ENCODE measurements at places on chromosomes 6 and 20.
A peak's percentile ranks its signal among the peaks of the same experiment; 100 is the strongest.

DNA sequence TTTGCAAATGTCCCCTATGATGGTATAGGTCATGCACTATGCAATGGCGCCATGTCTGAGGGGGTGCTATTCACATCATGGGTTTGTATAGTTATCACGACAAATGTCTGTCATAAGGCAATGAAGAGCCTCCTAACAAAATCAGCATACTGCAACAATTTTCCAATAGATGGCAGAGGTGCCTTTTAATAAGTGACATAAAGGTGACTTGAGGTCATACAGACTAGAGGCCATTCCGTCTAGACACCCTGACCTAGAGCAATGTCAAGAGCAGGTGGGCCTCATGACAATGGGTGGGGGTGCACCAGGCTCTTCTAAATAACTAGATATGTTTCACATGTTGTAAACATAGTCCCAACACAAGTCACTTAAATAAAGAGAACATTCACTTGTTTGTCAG is 107.7 kb downstream of the KIF6 start:
- H3K4me1 ChIP-seq: no peaks in the 10 kb centered on the region
- H3K27ac ChIP-seq: no peak overlapping the region
- no peak overlapping the region for H3K4me3 ChIP-seq
- H3K36me3 ChIP-seq: no peaks in the 10 kb centered on the region
- DNase-seq: no peak

DNA sequence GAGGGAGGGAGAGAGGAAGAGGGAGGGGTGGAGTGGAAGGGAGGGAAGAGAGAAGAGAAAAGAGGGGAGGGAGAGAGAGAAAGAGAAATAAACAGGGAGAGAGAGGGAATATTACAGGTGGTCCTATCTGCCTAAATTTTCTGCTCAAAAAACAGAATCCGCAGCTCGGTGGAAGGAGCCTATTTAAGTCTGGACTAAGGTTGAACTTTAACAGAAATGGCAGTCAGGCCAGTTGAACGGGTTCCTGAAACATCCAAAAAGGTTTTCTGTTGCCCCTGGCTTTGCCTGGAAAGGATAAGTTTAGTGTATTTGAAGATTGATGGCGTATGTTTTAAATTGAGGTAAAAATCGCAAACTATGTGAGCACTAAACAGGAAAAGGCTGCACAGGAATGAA is 2.2 kb downstream of the TFAP2B start:
- no peaks in the 10 kb centered on the region for H3K36me3 ChIP-seq
- H3K27ac ChIP-seq: no peak overlapping the region
- DNase-seq: no peak
- peaks cover 4% of the 10 kb centered on the region for H3K4me1 ChIP-seq
- H3K4me3 ChIP-seq: peak overlapping the region; percentile 42

DNA sequence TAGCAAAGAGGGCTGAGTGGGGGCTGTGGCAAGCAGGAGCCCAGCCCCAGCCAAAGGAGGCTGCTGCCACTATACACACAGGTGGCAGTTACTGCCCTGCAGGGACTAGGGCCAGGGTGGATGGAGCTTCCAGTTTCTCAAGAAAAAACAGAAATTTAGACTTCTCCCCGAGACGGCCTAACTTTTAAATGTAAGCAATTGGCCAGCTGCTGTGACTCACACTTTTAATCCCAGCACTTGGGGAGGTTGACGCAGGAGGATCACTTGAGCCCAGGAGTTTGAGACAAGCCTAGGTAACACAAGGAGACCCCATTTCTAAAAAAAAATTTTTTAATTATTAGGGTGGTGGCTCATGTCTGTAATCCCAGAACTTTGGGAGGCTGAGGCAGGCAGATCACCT is 98.2 kb upstream of the NFATC2 start:
- DNase-seq: no peak
- no peak overlapping the region for H3K27ac ChIP-seq
- no peaks in the 10 kb centered on the region for H3K4me1 ChIP-seq
- H3K36me3 ChIP-seq: no peaks in the 10 kb centered on the region
- no peaks in the 10 kb centered on the region for H3K27me3 ChIP-seq

- H3K36me3 ChIP-seq: no peaks in the 10 kb centered on the region
- peaks cover 30% of the 10 kb centered on the region for H3K4me1 ChIP-seq
- no peaks in the 10 kb centered on the region for H3K27me3 ChIP-seq
- H3K4me3 ChIP-seq: no peak overlapping the region
- no peak for DNase-seq
These were observed 244.2 kb downstream of the HIVEP2 start for GRCh38 chr6:142700671-142701312.

- no peaks in the 10 kb centered on the region for H3K36me3 ChIP-seq
- peaks cover 39% of the 10 kb centered on the region for H3K4me1 ChIP-seq
- H3K27ac ChIP-seq: peak overlapping the region; percentile 49
These were observed 17.9 kb downstream of the REPS1 start for GRCh38 chr6:138970159-138970558.

DNA sequence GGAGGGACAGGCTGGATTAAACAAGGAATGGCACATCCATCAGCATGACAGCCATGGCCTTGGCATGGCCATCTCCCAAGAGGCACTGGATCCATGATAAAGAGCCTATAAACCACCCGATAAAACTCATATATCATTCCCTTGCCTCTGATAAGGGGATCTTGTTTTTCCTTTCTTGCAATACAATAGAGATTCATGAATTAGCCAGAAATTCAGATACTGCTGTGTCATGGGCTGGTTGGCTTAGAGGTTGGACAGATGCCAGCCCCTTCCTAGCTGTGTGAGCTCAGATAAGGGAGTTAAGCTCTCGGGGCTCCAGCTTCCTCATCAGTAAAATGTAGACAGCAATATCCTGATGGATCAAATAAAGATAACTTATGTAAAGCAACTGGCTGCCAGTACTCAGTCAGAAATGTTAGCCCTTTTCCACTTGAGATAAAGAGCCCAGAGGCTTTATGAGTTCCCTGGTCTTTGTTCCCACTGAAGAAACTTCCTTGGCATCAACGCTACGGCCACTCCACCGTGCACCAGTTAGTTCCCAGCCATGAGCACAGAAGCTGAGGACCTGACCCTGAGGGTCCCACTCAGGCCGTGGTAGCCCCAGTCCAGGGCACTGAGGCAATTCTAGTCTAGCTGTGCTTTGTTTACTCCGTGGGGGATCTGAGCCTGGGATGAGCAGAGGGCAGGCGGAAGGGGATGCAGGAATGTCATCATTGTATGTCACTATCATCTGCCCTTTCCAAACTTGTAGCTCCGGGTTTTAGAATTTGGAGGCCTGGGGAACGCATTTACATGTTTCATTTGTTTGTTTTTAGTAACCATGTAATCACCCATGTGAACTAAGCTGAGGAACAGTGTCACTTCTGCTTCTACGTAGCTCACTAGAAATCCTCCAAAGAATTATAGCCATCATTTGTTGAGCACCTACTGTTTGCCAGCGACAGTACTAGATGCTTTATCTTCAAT is 67.2 kb upstream of the TBC1D7 start:
- H3K4me1 ChIP-seq: peaks cover 29% of the 10 kb centered on the region
- peak; percentile 58 for DNase-seq
- no peaks in the 10 kb centered on the region for H3K36me3 ChIP-seq
- no peaks in the 10 kb centered on the region for H3K27me3 ChIP-seq
- H3K27ac ChIP-seq: peak overlapping the region; percentile 34

GRCh38 chr20:63031251-63032014 is 24.7 kb upstream of the BHLHE23 start:
- H3K4me3 ChIP-seq: no peak overlapping the region
- H3K36me3 ChIP-seq: no peaks in the 10 kb centered on the region
- H3K4me1 ChIP-seq: no peaks in the 10 kb centered on the region
- H3K27ac ChIP-seq: no peak overlapping the region

Data from thoracic aorta (tissue), 2 donors.